Hindlimb muscle (tissue), 1 donor: ENCODE measurements at places on chromosomes 3 and 15.

DNA sequence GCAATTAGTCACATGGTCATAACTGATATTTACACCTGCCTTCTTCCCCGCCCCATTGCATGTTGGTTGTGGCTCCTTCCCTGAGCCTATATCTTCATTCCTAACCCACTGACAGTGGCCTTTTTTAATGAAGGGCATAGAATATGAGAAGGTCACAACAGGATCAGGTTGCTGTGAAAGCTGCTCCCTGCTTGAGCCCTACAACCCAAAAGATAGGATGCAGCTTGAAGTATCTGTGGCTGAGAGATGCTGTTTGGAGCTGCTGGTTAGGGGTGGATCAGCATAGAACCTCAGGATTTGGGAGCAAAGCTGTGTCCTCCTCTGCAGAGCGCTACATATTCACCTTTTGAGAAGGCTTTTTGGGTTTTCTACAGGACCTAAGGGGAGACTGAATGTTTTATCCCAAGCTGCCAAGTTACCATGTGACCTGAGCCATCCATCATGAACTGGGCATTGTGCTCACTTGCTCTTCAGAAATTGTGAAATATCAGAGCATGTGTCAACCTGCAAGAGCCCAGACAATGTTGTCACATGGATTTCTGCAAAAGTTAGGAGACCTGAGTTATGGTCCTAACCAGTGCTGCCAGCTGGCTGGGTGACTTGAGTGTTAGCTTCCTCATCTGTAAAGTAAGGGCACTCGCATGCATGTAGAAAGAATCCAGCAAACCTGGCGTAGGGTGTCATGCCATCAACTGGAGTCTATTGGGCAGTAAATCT is 49.8 kb upstream of the ARL8B start:
- no peak for DNase-seq

DNA sequence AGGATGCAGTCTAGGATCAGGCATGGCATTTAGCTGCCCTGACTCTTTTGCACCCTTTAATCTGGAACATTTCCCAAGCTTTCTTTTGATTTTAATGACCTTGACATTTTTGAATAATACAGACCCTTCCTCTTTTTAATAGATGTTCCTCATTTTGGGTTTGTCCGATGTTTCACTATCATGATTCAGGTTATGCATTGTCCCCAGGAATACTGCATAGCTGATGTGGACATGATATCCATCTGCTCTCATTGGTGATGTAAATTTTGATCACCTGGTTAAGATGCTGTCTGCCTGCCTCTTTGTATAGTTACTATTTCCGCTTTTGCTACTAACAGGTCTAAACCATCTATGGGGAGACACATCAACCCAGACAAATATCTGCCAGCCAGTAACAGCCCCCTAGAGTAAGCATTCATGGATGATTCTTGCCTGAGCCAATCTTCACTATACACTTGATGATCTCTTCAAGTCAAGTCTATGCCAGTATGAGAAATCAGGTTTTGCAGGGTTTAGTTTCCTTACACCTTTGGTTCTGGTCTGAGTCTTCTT is 50.6 kb upstream of the ULK4 start:
- DNase-seq = no peak

- peak; percentile 64 for DNase-seq
Measured at GRCh38 chr15:98433346-98433745, 215.0 kb upstream of the IGF1R start.

GRCh38 chr3:179133575-179133974 is 14.6 kb upstream of the PIK3CA start:
- DNase-seq = no peak

- DNase-seq = no peak
Measured at GRCh38 chr15:80727196-80727595, 32.1 kb downstream of the ABHD17C start.

DNA sequence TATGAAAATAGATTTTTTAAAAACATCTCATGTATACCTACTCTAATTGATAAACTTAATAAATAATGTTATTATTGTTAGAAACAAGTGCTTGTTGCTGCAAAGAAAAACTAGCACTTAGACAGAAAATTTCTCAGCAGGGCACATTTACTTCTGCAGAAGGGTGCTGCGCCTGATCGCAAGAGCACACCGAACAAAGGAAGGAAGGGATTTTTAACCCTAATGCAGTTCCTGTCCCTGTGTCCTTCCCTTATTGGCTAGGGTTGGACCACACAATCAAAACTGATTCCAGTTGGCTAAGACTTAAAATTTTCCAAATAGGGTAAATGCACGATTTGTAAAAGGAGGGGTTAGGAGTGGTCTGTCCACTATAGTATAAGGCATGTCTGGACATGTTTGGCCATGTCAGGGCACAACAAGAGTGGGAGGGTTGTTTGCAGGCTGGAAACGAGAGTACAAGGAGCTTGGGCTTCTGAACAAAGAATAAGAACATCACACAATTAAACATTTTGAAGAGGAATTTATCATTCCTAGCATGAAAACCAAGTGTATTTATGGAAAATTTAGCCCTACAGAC is 4.7 kb downstream of the DTWD1 start:
- no peak for DNase-seq

DNA sequence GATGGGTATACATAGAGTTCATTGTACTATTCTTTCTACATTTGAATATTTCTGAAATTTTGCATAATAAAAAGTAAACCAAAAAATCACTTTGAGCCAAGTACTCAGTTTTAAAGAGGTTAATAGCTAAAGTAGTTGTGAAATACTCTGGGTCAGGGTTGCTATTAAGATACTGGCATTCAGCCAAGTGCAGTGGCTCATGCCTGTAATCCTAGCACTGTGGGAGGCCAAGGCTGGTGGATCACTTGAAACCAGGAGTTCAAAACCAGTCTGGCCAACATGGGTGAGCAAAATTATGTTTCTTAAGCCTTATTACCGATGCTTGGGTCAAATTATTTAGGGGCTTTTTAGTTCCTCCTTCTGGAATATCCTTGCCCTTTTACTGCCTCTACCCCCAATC is 122.0 kb upstream of the MELTF start:
- no peak for DNase-seq

DNA sequence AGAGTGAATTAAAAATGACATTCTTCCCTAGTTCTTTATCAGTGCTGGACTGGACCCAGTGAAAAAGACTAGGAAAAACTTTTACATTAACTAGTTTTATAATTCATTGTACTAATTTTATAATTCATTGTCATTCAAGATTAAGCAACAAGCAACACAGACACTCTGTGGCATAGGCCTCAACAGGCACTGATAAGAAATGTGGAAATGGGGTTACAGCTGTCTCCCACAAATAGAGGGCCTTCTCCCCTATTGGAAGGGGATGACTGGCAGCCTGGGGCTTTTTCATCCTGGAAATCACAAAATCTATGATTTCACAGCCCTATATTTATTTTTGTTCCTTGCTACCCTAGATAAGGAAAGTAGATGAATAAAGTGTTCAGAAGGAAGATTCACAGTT is 370.6 kb downstream of the GBE1 start:
- no peak for DNase-seq

DNA sequence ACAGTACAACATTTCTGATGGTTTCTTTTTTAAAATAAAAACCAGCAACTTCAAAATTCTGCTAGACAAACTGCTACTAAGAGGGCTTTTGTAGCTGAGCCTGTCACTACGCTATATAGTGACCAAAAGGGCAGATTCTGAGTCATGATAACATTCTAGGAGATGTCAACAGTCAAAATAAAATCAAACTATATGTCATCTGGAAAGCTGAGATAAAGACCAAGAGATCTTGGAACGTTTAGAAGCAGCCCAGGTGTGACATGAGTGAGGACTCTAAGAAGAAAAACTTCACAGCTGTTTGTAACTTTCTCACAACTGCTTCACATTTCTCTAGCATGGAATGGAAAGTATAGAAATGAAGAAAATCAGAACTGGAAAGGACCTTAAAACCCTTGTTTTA is 84.6 kb downstream of the FILIP1L start:
- DNase-seq = no peak
